DMS79 (cell line): ENCODE measurements at places on chromosomes 5 and 9.

DNA sequence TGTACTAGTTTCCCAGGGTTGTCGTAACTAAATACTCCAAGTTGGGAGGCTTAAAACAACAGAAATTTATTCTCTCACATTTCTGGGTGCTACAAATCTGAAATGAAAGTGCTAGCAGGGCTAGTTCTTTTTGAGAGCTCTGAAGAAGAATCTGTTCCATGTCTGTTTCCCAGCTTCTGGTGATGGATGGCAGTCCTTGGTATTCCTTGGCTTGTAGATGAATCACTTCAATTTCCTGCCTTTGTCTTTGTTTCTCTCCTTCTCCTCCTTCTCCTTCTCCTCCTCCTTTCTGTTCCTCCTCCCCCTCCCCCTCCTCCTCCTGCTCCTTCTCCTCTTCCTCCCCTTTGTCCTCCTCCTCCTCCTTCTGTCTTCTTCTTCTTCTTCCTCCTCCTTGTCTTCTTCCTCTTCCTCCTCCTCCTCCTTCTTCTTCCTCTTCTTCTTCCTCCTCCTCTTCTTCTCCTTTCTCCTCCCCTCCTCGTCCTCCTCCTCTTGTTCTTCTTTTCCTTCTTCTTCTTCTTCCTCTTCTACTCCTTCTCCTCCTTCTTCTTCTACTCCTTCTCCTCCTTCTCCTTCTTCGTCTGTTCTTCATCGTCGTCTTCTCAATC lies 104.7 kb upstream of the ANKRD55 start:
- DNase-seq, result no peak

GRCh38 chr9:131981116-131981776 lies 98.4 kb downstream of the MED27 start:
- no peak for DNase-seq

- DNase-seq, result no peak
These were observed 136.3 kb downstream of the FOXD1 start for GRCh38 chr5:73312146-73312871.

- DNase-seq, result no peak
These were observed 10.4 kb downstream of the SNX2 start for GRCh38 chr5:122785294-122785693.

DNA sequence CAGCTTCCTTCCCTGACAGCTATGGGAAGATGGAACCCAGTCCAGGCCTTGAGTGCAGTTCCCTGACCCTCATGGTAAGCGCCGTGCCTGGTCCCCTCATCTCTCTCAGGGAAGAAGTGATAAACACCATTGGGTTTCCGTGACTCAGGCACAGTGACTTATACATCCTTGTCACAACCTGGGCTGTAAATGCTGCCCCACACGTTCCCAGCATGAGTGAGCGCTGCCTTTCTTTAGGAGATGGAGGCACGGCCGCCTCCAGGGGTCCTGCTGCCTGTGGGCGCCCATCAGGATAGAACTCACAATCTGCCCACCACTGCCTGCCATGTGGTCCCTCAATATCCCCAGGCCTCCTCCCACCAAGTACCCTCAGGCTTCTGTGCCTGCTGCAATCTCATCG lies 8.3 kb upstream of the NKD2 start:
- no peak for DNase-seq

- DNase-seq, result no peak
These were observed 371.6 kb downstream of the KDM4C start for GRCh38 chr9:7129391-7129790.

GRCh38 chr9:92804727-92805126 lies 40.1 kb upstream of the BICD2 start:
- DNase-seq, result no peak

DNA sequence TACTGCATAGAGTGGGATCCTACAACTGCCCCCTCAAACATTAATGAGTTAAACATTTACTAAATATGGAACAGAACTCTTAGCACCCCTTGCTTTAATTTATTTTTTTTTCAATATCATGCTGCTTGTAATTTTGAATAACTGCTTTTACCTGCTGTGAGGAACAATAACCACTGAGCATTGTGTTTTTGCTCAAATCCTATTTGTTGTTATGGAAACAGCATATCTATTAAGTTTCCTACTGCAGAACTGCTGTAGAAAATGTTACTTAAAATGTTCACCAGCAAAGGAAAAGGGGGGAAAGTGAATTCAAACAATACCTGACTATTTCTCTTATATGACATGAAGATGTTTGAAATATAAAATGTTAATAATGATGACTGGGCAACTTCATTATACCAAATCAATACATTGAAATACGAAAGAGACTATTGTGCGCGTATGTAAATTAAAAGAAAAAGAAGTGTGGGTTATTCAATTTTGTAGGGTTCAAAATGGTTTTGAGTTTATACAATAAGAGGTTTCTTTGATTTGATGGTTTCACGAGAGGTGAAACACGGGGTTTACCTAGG lies 1043.8 kb upstream of the NUDT12 start:
- no peak for DNase-seq

GRCh38 chr9:26527931-26528330 lies 364.7 kb downstream of the CAAP1 start:
- DNase-seq, result no peak
